ENCODE measurements at places on chromosomes 16 and 17. TPM values are rescaled to one million over a fixed set of nuclear protein-coding genes. Genes with fewer than 3 reads are reported as not detected.

- DNase-seq = no peak
Observed at GRCh38 chr16:22898131-22898530, 84.2 kb downstream of the HS3ST2 start.

CENPT gene
- polyA plus RNA-seq = 26.2 TPM

GRCh38 chr17:2485543-2485942, 26.1 kb downstream of the METTL16 start:
- no peak for DNase-seq

DNA sequence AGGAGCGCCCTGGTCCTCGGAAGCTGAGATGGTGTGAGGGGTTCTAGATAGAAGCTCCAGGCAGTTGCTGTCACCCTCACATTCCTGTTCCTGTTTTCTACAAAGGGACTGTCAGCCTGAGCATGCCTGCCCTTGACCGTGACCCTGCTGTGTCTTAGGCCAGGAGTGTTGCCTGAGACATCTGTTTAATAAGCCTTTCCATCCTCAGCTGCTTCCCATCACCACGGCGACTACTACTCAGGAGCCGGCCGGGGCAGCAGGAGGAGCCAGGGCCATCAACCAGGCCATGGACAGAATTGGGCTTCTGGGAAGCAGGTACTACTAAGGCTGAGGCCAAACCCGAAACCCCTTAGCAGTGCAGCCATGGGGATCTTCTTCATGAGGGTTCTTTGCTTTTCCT, 151.4 kb downstream of the KATNIP start:
- DNase-seq = no peak

ARHGAP44 gene
- polyA plus RNA-seq = 0.43 TPM

PMM2 gene
- polyA plus RNA-seq = 32.2 TPM

GRCh38 chr16:79931721-79932120, 331.2 kb upstream of the MAF start:
- DNase-seq = no peak

GRCh38 chr17:17391668-17392370, 85.0 kb upstream of the MED9 start:
- no peak for DNase-seq

- no peak for DNase-seq
Observed at GRCh38 chr17:51770027-51770759, 388.3 kb downstream of the CA10 start.

GRCh38 chr17:79811868-79812352, 15.0 kb upstream of the CBX8 start:
- no peak for DNase-seq

TP53TG3 gene
- polyA plus RNA-seq = not detected

LGALS3BP gene
- polyA plus RNA-seq = 102 TPM

DNA sequence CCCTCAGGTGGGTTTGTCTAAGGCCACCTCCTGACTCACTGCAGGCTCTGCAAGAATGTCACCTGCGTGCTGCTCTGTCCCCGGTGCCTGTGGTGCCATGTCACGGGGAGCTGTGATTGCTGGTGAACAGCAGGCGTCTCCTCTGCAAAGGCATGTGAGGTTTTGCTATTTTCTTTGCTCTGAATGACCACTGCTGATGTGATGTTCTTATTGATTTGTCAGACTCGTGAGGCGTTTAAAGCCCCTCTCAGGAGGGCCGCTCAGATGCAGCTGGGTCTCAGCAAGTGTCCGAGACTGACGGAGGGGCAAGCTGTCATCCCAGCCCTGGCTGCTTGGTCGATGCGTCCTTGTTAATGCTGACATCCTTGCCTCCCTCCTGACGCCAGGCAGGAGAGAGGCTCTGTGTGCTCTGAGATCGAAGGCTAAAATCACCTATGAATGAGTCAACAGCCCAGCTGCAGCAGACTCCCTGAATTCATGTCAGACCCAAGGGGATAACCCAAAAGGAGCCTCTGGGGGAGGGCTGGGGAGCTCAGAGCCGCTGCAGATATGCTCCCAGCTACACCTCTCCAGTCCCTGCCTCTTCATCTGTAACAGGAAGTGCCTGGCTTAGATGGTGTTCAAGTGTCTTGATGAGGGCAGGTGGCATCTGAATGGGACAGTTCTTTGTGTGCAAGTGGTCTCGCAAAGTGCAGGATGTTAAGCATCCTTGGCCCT, 11.8 kb upstream of the PEMT start:
- no peak for DNase-seq

GRCh38 chr16:2960183-2961010, 3.7 kb upstream of the KREMEN2 start:
- DNase-seq = no peak

DNA sequence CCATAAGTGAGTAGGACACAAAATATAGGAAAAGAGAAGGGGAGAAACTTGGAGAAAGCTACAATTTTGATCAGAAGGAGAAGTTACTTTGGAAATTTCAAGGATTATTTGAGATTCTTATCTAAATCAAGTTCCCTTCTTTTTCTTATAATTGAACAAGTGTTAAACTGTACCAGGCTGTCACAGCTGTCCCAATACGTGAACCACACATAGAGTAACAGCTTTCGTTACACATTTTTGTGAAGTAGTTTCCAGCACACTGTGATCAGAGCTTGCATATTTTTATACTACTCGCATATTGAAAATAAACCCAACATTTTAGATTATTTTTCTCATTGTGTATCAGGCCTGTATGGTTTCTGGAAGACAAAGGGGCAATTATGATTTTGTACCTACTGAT, 412.8 kb upstream of the PSMD7 start:
- no peak for DNase-seq

HYDIN gene
- polyA plus RNA-seq = 0.65 TPM

RAB11FIP4 gene
- 0.02 TPM for polyA plus RNA-seq

DNA sequence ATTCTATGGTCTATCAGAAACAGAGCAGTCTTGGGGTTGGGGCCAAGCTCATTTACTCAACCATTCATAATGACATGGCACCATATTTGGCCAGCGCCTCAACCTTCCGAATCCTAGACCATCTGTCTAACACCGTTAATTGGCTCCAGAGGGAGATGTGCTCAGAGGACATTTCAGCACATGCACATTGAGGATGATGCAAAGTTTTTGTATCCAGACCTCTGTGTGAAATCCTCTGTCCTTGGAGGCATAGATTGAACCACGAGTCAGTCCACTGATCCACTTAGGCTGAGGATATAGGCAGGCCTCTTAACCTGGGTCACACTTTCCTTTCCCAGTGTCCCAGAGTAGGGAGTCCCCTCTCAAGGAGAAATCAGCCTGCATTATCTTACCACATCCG, 85.5 kb downstream of the SHISA6 start:
- no peak for DNase-seq

- DNase-seq = peak; percentile 51
Observed at GRCh38 chr16:59148056-59148768, 414.1 kb upstream of the GOT2 start.

- peak; percentile 13 for DNase-seq
Observed at GRCh38 chr16:65660390-65660789, 538.5 kb upstream of the CDH11 start.

USP10 gene
- 39.6 TPM for polyA plus RNA-seq

DNA sequence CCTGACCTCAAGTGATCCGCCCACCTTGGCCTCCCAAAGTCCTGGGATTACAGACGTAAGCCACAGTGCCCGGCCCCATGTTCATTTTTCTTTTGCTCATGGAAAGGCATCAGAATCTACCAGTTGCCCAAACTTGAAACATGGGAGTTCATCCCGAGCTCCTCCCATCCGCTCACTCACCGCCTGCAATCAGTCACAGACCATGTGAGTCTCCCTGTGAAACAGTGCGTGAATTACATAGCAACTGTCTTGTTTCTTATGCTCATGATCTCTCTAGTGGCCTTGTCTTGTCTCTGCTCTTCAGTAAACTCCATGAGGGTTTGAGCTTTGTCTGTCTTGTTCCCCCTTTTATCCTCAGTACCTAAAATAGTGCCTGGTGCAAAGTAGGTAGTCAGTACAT, 52.1 kb upstream of the TNRC6A start:
- no peak for DNase-seq

DNA sequence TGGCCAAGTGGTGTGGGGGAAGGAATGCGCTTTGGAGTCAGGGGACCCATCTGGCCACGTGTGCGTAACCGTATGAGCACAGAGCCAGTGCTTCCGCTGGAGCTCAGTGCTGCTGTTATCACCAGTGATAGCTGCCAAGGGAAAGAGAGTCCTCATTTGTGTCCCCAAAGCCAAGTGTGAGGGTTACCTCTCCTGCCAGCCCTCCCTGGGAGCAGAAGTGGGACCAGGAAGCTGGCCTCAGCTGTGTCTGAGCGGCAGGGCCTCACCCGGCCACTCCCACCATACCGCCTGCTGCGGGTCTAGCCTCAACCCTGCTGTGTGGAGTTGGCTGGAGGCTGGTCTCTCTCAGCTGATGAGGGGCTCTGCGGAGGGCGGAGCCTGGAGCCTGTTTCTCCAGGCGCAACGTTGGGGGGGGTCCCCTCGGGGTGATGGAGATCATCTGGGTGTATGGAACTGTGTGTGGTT, 44.5 kb downstream of the MEAK7 start:
- no peak for DNase-seq

CDH13 gene
- 86.2 TPM for polyA plus RNA-seq

DNA sequence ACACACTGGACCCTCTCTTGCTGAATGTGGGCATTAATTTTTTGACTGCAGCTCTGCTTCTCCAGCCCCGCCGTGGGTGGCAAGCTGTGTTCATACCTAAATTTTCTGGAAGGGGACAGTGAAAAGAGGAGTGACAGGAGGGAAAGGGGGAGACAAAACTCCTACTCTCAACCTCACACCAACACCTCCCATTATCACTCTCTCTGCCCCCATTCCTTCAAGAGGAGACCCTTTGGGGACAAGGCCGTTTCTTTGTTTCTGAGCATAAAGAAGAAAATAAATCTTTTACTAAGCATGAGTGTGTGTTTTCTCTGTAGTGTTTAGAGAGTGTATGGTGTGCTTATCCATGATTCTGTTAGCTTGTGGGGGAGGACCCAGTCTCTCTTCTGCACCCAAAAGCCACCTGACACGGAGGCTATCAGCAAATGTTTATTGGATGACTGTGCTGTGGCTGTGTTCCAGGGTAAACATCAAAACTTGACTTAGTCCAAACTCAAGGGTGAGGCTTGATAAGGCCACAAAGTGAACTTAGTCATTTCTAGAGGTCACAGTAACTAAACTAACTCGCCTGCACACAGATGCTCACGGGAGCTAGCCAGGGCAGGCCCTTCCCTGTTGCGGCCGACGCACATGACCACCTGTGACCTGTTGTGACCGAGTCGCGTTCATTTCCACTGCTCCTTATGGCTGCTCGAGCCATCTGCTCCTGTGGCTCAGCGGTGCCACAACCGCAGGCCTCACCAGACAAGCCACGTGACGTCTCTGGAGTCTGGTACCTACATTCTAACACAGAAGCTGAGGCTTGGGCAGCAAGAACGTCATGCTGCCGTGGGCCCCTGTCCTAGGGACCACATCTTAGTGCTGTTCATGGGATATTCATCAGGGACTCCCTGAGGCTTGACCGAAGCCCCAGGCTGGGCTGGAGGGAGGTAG, 9.8 kb upstream of the MED11 start:
- DNase-seq = no peak

TMEM238L gene
- polyA plus RNA-seq = not detected

UTS2R gene
- not detected for polyA plus RNA-seq

GDE1 gene
- 39.7 TPM for polyA plus RNA-seq

GAST gene
- not detected for polyA plus RNA-seq

GRCh38 chr16:88971371-88972097, 5.5 kb downstream of the CBFA2T3 start:
- DNase-seq = no peak

DNA sequence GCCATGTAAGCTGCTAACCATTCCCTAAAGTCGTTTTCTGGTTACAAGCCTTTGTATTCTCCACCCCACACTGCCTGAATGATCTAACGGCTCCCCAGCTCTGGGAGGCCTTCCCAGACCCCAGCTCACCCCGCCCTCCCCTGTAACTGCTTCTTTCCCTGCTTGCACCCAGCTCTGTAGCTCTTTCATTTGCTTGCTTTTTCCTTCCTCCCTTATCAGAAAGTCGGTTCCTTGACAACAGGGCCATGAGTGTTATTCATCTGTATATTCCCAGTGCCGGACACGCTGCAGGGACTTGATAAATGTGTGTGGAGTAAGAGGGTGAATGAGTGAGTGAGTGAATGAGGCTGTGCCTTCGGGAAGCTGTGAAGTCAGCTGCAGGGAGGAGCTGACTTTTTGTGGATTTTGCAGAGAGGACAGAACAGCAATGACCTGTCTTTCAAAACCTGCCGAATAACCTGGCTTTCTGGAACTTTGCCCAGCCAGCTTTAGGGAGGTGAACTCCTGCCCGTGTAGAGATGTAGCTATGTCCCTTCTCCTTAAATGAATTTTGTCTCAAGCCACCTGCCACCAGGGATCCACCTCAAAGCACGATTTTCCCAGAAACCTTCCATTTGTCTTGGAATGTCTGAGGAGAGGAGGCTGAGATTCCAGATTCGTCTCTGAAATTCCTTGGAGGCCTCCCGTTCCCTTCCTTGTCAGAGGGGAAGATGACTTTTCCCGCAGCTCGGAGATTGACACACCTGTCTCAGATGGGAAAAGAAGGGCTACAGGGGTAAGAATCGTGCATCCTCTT, 20.0 kb upstream of the CACNG4 start:
- DNase-seq = no peak

SDR42E2 gene
- not detected for polyA plus RNA-seq

All from BJ (cell line).